ENCODE measurements at places on chromosomes 2 and 18.

DNA sequence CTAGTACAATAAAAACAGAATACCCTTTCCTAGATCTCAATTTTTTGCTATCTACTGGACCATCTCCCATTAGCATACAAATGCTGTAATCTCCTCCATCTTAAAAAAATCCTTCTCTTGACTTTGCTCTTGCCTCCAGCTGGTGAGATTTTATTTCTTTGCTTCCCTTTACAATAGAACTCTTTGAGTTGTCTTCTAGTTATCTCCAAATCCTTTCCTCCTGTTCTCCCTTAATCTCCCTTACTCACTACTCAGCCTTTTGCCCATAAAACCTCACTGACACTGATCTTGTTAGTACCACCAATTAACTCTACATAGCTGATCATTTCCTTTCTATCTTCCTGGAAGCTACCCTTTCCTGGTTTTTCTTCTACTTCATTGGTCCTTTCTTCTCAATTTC lies 63.5 kb upstream of the FRZB start:
- DNase-seq: no peak

- DNase-seq: peak; percentile 29
Measured at GRCh38 chr2:88738271-88738670, 46.8 kb downstream of the RPIA start.

GRCh38 chr2:168480825-168481585 lies 24.9 kb downstream of the CERS6 start:
- no peak for DNase-seq

DNA sequence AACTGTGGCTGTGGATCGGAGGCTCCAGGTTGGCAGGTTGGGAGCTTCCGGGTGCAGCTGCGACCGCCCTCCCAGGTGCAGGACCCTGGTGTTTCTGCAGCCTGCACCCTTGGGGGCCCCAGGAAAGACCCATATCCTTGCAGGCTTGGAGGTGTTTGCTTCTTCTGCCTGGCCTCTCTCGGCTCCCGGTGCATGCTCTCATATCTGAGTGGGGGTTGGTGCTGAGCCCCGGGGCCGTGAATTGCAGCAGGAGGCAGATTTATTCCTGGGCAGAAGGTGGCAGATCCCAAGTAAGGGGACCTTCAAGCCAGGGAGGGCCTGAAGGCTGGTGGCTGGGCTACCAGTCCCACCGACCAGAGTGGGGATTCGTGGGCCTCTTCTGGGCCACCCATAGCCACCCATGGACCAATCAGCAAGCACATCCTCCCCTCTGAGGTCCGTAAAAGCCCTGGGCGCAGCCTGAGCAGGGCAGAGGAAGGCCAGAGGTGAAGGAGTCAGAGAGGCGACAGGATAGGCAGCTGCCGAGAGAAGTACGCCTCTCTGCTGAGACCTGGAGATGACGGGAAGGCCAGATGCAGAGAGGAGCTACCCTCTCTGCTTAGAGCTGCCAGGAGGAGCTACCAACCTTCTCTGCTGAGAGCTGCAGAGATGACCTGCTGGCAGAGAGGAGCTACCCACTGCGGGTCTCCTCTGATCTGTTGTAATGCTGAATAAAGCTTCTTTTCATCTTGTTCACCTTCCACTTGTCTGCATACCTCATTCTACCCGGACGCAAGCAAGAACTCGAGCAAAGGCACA lies 1279.0 kb upstream of the LRRTM1 start:
- no peak for DNase-seq

GRCh38 chr2:106575955-106576354 lies 88.8 kb downstream of the CD8B2 start:
- peak; percentile 25 for DNase-seq

DNA sequence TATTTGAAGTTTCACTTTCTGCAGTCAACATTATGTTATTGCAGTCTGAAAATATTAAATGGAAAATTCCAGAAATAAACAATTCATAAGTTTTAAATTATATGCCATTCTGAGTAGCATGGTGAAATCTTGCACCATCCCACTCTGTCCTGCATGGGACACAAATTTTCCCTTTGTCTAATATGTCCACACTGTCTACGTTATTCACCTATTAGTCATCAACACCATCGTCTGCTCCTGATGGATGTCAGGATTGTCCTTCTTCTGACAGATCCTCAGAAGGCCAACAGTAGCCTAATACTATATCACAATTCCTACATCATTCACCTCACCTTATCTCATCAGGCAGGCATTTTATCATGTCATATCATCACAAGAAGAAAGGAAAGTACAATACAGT lies 163.1 kb downstream of the TXNL1 start:
- DNase-seq: no peak

DNA sequence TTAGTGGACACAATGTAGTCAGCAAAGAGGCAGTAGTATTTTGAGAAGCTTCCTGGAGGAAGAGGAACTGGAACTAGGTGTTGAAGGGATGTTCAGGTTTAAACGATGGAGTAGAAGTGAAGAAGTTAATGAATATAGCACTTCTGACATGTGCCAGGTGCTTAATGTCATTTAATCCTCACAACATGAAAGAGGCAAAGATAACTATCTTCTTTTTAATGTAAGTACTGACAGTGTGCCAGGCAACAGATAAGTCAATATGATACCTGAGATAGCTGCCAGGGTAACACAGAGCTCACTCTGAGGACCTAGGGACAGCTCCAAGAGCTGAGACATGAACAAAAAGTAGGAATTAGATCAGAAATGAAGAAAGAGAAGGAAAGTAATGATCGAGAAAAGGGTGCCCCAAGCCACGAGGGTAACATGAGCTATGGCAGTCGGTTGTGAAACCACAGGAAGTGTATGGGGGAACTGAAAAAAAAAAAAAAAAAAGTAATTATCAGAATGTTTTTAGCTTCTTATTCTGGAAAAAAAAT lies 140.7 kb downstream of the RNF144A start:
- no peak for DNase-seq

DNA sequence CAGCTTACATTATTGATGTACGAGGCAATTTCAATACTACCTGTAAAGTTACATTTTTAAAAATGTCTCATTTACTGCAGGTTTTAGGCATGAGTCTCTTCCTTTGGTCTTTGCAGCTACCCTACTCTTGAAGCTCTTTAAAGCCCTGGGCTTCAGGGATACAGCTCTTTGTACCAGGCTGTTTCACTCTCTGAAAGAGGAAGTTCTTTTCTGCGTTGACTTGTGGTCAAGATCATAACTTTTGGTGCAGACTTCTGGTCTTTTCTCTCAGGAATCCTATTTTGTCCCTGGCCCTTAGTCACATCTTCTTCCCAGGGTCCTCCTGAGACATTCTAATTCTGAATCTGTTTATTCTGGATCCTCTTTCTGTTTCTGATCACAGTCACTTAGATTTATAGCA lies 16.6 kb upstream of the HRH4 start:
- DNase-seq: no peak

DNA sequence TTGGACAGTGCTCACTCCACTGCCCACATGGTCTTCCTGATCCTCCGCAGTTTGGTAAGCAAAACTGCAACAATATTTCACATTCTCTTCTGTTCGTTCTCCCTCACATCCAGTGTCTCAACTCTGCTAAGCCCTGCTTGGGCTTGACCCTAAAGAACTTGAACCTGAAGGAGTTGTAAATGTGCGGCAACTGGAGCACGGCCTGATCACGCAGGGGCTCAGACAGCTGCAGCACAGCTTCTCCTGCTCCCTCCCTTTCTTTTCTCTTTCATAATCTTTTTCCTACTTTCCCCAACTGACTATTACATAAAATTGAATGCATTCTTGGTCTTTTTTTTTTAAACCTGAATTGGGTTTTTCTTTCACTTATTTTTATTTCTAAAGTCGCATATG lies 10.2 kb downstream of the CYRIA start:
- DNase-seq: no peak

GRCh38 chr2:202687276-202687675 lies 52.5 kb downstream of the FAM117B start:
- DNase-seq: no peak

DNA sequence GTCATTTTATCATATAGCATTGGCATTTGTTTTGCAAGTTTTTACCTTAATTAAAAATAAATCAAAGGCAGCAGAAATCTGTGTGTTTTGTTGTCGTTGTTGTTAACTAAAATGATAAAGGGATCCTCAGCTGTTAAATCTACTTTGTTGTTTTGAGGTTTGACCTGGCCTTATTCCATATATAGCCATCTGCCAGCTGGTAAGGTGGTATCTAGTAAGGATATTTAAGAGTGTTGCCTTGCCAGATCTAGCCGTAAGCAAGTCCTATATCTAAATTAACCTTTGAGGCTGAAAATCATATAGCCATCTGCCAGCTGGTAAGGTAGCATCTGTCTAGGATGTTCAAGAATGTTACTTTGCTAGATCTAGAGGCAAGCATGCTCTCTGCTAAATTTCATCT lies 56.6 kb downstream of the BMPR2 start:
- no peak for DNase-seq

- peak; percentile 16 for DNase-seq
Measured at GRCh38 chr2:72108121-72108520, 39.5 kb downstream of the CYP26B1 start.

- no peak for DNase-seq
Measured at GRCh38 chr18:61791031-61791430, 101.8 kb downstream of the RNF152 start.

DNA sequence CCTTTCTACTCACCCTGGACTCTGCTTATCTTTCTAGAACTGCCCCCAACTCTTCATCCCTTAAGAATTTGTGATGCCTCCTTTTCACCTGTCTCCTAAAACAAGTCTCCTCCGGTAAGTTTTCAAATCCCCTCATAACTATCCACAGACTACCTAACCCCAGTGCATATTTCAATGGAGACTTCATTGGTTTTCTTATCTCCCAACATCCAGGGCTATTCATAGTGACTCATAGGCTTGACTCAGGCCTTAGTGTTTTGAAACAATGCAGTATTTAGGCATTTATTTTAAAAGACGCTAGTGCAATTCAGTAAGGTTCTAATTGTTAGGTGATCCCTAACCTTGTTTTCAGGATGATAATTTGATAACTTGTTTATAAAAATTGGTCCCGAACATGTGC lies 399.2 kb downstream of the CPS1 start:
- DNase-seq: no peak

- peak; percentile 40 for DNase-seq
Measured at GRCh38 chr2:219155054-219155644, 5.5 kb downstream of the NHEJ1 start.

DNA sequence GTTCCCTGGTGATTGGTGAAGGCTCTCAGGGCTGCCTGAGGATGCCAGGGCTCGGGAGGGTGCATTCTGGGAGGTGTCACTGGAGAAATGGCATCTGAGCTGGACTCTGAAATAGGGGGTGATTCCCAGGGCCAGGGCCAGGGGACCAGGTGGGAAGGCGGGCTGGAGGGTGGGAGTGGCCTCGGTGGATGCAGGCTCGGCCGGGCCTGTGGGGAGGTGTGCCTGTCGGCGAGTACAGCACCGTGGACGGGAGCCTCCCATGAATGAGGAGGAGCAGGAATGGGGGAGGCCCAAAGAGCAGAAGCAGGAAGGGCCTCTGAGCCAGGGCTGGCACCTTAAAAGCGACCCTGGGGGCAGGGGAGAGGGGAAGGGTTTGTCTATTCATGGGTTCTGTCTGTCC lies 116.8 kb downstream of the GBX2 start:
- DNase-seq: no peak

DNA sequence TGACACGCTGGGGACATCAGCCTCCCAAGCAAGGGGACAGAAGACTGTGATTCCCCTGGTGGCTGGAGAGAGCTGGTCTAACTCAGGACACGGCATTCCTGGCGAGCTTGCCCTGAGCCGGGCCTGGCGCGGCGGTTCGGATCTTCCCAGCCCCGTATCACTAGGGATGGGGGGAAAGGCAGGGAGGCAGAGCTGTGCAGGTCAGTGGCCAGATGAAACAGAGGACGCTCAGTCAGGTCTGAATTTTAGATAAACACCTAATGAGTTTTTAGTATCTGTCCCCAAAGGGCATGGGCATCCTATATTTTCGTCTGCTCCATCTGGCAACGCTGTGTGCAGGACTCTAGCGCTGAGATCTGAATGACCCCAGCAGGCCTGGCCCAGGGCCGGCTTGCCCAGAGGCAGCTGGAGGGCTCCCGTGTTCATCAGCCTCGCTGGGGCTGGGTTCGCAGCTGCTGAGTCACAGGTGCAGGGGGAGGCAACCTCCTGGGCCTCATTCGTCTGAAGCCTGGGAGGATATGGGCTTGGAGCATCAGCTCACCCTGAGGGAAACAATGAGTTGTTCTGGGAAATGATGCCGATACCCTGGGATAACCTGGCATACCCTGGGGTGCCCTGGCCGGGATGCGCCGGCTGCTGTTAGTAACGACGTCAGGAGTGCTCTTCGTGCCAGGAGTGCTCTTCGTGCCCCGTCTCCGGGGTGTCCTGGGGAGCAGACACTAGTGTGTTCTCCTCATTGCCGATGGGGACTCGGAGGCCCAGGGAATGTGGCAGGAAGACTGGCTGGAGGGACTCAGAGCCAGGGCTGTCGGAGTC lies 48.1 kb upstream of the HPCAL1 start:
- no peak for DNase-seq

DNA sequence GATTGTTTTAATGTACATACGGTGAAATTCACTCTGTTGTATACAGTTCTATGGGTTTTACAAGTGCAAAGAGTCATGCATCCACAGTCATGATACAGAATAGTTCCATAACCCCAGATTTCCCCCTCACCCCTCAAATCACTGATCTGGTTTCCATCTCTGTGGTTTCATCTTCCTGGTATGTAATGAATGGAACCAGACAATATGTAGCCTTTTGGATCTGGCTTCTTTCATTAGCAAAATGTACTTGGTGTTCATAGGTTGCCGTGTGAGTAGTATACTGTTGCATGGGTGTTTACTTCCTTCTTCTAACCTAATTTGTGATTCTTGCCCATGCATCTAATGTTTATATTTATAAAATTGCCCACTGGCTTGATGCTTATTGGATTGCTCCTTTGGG lies 298.7 kb upstream of the NRP2 start:
- DNase-seq: no peak

DNA sequence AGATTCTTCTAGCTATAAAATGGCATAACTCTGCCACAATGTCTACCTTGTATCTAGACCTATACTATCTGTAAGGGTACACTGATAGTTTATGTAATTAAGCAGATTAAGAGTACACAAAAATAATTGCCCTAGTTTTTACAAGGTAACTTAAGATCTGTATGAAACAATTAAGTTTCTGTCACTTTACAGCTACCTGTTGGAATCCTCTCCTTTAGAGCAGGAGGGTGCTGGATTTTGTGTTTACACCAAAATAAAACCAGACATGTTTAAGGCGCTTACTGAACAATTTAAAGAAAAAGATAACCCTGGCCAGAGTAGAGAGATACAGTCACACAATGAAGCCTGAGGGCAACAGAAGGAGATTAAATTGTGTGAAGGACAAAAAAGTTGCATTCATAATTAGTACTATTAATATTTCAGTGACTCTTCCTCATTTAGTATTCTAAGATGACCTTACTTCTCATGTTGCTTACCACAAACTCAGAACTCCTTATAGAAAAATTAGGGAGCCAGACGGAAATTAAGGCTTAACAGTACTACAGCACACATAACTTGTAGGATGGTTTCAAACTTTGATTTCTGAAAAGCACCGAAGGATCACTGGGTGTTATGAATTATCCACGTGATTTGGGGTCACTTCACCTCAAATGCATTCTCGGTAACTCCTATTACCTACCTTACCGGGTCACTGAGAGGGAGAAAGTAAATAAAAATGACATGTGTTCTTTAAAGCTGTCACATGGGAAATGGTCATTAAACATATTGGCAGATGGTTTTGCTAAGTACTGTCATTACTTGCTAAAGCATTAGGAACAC lies 1.0 kb downstream of the DARS1 start:
- no peak for DNase-seq

Data from fibroblast of skin of left quadriceps (primary cell).